Hair follicular keratinocyte (primary cell): ENCODE measurements at places on chromosomes 2 and 18. TPM values are rescaled to one million over a fixed set of nuclear protein-coding genes. Genes with fewer than 3 reads are reported as not detected.

The SMYD5 gene
- 20.9 and 28.7 TPM in 2 replicates for total RNA-seq

The MTIF2 gene
- total RNA-seq = 41.2 and 44.2 TPM in 2 replicates

The DPP10 gene
- total RNA-seq = 0.78 TPM in 1 of 2 replicates, not detected in the other

The EXOC6B gene
- 22.6 and 25.8 TPM in 2 replicates for total RNA-seq

The AOX1 gene
- total RNA-seq = 17.5 and 21.3 TPM in 2 replicates

The PREB gene
- total RNA-seq = 69.1 and 81.2 TPM in 2 replicates

The PTH2R gene
- total RNA-seq = 0.04 TPM in 1 of 2 replicates, not detected in the other

The BIRC6 gene
- 33.8 and 35.6 TPM in 2 replicates for total RNA-seq

The IL36G gene
- 5.0 and 9.3 TPM in 2 replicates for total RNA-seq

The GPAT2 gene
- 1.4 and 2.8 TPM in 2 replicates for total RNA-seq

The RAB31 gene
- total RNA-seq = 25.5 and 30.4 TPM in 2 replicates

The PIEZO2 gene
- total RNA-seq = not detected in 2 replicates
